Frontal cortex (tissue), 4 donors: ENCODE measurements at places on chromosomes 7 and 10. TPM values are rescaled to one million over a fixed set of nuclear protein-coding genes. Genes with fewer than 3 reads are reported as not detected.

Gene FGFR2
- 34.2 TPM for total RNA-seq

Gene DDC
- total RNA-seq: 0.82 TPM

Gene BUB3
- total RNA-seq: 90.1 TPM

Gene ECHDC3
- total RNA-seq: 1.6 TPM

Gene DYDC2
- 2.4 TPM for total RNA-seq

Gene RET
- 1.6 TPM for total RNA-seq

Gene TRIM73
- total RNA-seq: 2.9 TPM

Gene TEX47
- total RNA-seq: not detected

Gene PURB
- 36.7 TPM for total RNA-seq

Gene MRLN
- not detected for total RNA-seq

Gene PCLO
- 41.2 TPM for total RNA-seq

Gene RAMP3
- 5.7 TPM for total RNA-seq

Gene UFSP1
- total RNA-seq: 3.7 TPM

Gene TBXAS1
- total RNA-seq: 2.9 TPM

Gene THSD7A
- 34.6 TPM for total RNA-seq

Gene PNLIPRP1
- total RNA-seq: not detected

Gene CYP3A4
- total RNA-seq: not detected

Gene MSS51
- 1.6 TPM for total RNA-seq

Gene CAMK2B
- 99.5 TPM for total RNA-seq

Gene GLCCI1
- 34.6 TPM for total RNA-seq

Gene ZNF273
- 40.8 TPM for total RNA-seq

Gene MPLKIP
- total RNA-seq: 6.9 TPM

Gene MMD2
- total RNA-seq: 2.4 TPM

Gene LMOD2
- not detected for total RNA-seq

Gene CALHM1
- not detected for total RNA-seq

Gene GRID2IP
- total RNA-seq: 0.41 TPM

Gene ADAM12
- total RNA-seq: 2.9 TPM

Gene CLRN3
- total RNA-seq: not detected

Gene DNAJC12
- 4.5 TPM for total RNA-seq

Gene CDHR3
- total RNA-seq: 11.4 TPM

Gene NRCAM
- 143 TPM for total RNA-seq

Gene BLOC1S2
- 52.2 TPM for total RNA-seq

Gene SLC26A3
- not detected for total RNA-seq

Gene IL6
- total RNA-seq: not detected

Gene AKR1B1
- 49.3 TPM for total RNA-seq

Gene METTL2B
- 37.9 TPM for total RNA-seq

Gene AS3MT
- total RNA-seq: 13.5 TPM

Gene PAX2
- total RNA-seq: not detected

Gene FOXP2
- 20.0 TPM for total RNA-seq

Gene ZP3
- 1.2 TPM for total RNA-seq

Gene TWIST1
- 2.4 TPM for total RNA-seq

Gene COX19
- 13.9 TPM for total RNA-seq

Gene FOXI2
- not detected for total RNA-seq

Gene SUGCT
- total RNA-seq: 1.2 TPM

Gene PIK3AP1
- 4.5 TPM for total RNA-seq

Gene CALHM2
- total RNA-seq: 1.6 TPM

Gene CRYGN
- total RNA-seq: under 0.01 TPM

Gene PRSS1
- total RNA-seq: not detected

Gene SEPHS1
- 38.7 TPM for total RNA-seq

Gene MYL10
- not detected for total RNA-seq
